ENCODE measurements at places on chromosomes 6 and 20. TPM values are rescaled to one million over a fixed set of nuclear protein-coding genes. Genes with fewer than 3 reads are reported as not detected.

The DDO gene
- not detected for total RNA-seq

The PNPLA1 gene
- total RNA-seq, result 0.23 TPM

The CCN2 gene
- 16.1 TPM for total RNA-seq

The C6orf52 gene
- total RNA-seq, result 4.6 TPM

The MTFR2 gene
- 9.1 TPM for total RNA-seq

The RBPJL gene
- not detected for total RNA-seq

The CGA gene
- not detected for total RNA-seq

The NCOA5 gene
- 12.7 TPM for total RNA-seq

The FAXC gene
- 3.9 TPM for total RNA-seq

The ADGRB3 gene
- not detected for total RNA-seq

The ABRACL gene
- 78.3 TPM for total RNA-seq

The SOX18 gene
- total RNA-seq, result 0.07 TPM

The CITED2 gene
- 23.7 TPM for total RNA-seq

The PGK2 gene
- not detected for total RNA-seq

The PKHD1 gene
- total RNA-seq, result not detected

The OR2J3 gene
- not detected for total RNA-seq

The GJA10 gene
- total RNA-seq, result not detected

The ORC3 gene
- total RNA-seq, result 21.4 TPM

The NDRG3 gene
- total RNA-seq, result 12.4 TPM

The GRM1 gene
- 0.65 TPM for total RNA-seq

The C6orf136 gene
- total RNA-seq, result 10.6 TPM

The PLAGL1 gene
- total RNA-seq, result 8.4 TPM

The ZBTB46 gene
- total RNA-seq, result 0.93 TPM

The FOXQ1 gene
- total RNA-seq, result 7.7 TPM

The C6orf141 gene
- 14.0 TPM for total RNA-seq
